ENCODE measurements at places on chromosomes 16 and 17.

DNA sequence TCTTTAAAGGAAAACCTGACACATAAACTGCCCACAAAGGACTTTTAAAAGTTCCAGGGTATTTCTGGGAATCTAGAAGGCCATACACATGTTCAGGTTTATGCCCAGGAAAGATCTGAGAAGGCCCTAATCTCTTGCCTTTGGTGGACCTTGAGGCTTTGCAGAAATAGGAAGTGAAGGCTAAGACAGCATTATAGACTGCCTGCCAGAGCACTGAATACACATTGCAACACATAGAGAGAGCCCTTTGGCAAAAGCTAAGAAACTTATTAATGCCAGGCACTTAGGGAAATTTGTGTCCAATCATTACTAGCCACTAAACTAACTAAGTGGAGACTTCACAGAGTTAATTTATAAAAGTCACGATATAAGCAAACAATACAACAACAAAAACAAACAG lies 70.4 kb downstream of the MMD start:
- no peak for DNase-seq

DNA sequence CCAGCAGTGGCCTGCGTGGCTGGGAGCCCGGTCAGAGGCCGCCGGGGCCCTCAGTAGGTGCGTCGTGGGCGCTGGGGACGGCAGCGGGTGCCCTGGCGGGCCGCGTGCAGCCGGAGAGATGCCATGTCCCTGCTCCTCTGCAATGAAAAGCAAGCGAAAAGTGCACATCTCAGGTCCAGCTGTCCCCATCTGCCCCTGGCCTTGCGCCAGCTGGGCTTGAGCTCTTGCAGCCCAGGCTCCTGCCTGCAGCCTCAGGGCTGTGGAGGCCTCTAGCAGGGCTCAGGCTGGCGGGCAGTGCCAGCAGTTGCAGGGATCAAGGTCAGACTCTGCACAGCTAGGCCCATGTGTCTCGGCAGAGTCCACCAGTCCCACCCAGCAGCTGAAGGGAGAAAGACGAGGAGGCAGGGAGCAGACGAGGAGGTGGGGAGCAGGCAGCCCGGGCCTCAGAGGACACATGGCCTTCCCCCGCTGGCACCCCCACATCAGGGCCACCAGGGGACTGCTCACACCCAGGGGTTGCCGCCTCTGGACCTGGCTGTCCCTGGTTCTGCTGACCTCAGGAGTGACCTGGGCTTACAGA lies 11.2 kb downstream of the SLC16A3 start:
- DNase-seq, result no peak

GRCh38 chr17:73092523-73093135 lies at the start of gene SLC39A11:
Gene SLC39A11, minus strand, starts transcription at chr17:73092688. Its CDS starts 3,924 bp downstream, at chr17:73088764.
- peak; percentile 97 for DNase-seq

DNA sequence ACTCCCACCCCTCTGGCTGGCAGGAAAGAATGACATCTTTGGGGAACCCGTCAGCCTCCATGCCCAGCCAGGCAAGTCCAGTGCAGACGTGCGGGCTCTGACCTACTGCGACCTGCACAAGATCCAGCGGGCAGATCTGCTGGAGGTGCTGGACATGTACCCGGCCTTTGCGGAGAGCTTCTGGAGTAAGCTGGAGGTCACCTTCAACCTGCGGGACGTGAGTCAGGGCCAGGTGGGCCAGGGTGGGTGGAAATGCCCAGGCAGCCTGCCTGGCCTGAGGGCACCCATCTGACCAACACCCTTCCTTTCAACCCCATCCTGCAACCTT lies 8.1 kb upstream of the DCAF7 start:
- DNase-seq, result no peak

DNA sequence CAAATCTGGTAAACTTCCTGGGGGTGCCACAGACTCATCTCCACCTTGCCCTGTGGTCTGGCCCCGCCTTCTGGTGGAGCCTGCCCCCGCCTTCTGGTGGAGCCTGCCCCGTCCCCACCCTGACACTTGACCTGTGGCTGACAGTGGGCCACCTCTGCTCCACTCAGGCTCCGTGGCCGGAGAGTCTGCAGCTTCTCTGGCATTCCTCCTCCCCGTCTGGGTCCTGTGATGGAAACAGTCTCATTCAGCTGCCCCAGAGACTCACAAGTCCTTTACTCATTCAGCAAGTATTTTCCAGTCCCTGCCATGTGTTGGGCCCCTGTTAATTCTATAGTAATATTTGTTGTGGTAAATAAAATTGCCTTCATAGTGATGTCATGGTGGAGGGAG lies 21.0 kb upstream of the G6PC1 start:
- no peak for DNase-seq

- no peak for DNase-seq
Measured at GRCh38 chr17:6753006-6753445, 2.8 kb upstream of the XAF1 start.

GRCh38 chr17:67245073-67245693 lies at the start of gene HELZ:
Gene HELZ, minus strand, starts transcription at chr17:67245196. Its CDS starts 26,392 bp downstream, at chr17:67218804.
- DNase-seq, result peak; percentile 71

Data from midbrain (tissue), 1 donor.